Stromal cell of bone marrow (primary cell): ENCODE measurements at places on chromosomes 11 and 22.

GRCh38 chr11:66844496-66845142 is 1.4 kb downstream of the RCE1 start:
- no peak for DNase-seq

DNA sequence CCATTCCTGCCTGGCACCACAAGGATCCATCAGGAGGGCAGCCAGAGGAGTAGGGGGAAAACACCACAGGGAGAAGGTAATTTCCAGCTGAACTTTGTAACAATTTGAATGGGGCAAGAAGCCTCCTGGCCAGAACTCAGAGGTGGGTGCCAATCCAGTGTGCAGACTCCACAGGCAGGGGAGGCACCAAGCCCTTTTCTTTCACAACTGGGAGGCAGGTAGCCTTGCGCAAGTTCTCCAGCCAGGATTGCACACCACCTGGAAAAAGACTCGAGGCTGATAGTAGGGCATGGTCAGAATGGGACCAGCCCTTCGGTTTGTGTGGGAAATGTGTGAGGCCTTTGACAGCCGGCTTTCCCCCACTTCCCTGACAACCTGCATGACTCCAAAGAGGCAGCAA is 161.9 kb upstream of the ARHGAP42 start:
- no peak for DNase-seq

GRCh38 chr22:38144025-38144405 is 33.5 kb upstream of the BAIAP2L2 start:
- DNase-seq: no peak

DNA sequence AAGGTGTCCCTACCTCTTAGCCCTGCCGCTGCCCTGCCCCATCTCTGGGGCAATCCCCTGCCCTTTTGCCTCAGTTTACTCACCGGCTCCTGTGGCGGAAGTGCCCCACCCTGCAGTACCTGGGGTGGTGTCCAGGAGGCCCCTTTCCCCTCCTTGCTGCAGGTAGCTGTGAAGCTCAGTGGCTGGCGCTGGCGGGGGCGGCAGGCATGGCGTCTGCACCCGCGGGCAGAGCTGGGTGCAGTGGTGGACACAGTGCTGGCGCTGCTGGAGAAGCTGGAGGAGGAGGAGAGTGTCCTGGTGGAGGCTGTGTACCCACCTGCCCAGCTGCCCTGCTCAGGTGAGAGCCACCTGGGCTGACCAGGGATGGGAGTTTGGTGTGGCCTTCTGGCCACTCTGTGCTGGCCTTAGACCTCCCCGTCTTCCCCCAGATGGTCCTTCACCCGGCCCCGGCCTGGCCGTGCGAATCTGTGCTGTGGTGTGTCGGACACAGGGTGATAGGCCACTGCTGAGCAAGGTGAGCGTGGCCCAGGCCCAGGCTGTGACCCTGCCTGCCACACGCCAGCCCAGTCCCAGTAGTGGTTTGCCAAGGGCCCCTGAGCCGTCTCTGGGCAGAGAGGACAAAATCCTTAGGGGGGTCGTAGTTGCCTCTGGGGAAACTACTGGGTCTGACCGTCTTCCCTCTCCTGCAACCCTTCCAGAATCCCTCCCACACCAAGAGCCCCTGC is 4.0 kb downstream of the CARNS1 start:
- DNase-seq: no peak

- no peak for DNase-seq
Measured at GRCh38 chr22:44445731-44446130, 52.3 kb downstream of the RTL6 start.

- no peak for DNase-seq
Measured at GRCh38 chr11:88359541-88359940, 22.0 kb upstream of the CTSC start.

DNA sequence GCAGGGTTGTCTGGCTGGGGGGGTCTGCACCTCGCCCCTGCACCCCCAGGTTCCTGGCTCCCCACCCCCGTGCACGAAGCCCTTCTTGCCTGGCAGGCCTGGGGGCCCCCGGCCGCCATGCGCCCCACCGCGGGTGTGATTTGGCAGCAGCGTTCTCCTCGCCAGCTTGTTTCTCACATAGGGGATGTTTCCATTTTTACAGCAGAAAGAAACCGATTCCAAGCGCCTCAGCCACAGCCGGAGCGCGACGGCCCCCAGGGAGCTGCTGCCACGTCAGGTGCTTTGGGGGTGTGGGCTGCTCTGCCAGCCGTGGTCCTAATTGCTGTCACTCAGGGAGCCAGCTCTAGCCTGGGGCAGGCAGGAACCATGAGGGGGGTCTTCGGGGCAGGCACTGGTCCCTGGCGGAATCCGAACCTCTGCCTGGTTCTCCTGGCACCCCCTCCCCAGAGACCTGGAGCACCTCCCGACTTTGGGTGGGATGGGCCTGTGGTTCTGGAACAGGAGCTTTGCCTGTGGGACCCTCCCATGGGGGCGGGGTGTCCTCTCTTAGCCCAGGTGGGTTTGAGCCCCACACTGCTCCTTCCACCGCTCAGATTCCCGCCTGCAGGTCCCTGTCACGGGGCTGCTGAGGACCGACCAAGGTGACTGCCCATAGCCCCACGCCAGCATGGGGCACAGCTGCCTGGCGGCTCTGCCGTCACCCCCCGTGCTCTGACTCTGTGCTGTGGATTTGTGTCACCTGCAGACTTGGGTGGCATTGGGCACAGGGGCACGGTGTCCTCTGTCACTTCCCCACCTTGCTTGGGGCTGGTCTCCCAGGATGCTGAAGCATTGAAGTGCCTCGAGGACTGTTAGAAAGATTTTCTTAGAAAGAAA is 54.0 kb downstream of the RTN4R start:
- no peak for DNase-seq

DNA sequence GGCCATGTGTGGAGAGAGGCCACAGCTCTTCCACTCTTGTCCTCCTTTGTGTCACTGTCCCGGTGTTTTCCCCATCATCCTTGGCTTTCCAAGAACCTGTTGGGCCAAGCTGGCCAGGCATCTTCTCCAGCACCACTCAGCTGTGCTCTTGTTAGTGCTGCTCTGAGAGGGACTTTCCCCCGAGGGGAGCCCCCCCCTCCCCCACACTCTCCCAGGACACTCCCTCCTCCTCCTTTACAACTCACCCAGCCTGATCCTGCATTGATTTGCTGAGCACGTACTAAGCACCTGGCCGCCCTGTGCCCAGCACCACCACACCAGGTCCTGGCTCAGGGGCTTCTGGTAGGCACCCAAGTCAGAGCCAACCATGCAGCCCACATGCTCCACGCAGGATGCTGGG is 13.2 kb downstream of the TP53AIP1 start:
- DNase-seq: no peak

GRCh38 chr22:39631381-39632286 is 61.1 kb downstream of the CACNA1I start:
- DNase-seq: no peak

GRCh38 chr11:86460461-86461385 is 86.0 kb downstream of the CCDC81 start:
- no peak for DNase-seq

GRCh38 chr11:12149672-12150225 is 39.4 kb downstream of the MICAL2 start:
- DNase-seq: no peak

DNA sequence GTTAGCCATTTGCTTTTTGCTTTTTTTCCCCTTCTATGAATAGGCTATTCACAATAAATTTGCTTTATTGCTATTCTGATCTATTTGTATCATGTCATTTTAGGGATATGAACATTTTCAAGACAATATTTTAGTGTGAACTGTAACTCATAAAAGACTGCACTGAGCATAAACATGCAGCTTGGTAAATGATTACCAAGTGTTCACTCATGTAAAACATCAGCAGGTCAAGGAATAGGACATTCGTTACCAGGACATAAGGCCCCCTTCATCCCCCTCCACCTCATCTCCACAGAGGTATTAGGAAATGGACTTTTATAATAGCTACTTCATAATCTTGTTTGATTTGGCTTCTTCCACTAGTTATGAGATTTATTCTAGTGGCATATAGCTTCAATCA is 12.4 kb downstream of the NLRP14 start:
- no peak for DNase-seq

DNA sequence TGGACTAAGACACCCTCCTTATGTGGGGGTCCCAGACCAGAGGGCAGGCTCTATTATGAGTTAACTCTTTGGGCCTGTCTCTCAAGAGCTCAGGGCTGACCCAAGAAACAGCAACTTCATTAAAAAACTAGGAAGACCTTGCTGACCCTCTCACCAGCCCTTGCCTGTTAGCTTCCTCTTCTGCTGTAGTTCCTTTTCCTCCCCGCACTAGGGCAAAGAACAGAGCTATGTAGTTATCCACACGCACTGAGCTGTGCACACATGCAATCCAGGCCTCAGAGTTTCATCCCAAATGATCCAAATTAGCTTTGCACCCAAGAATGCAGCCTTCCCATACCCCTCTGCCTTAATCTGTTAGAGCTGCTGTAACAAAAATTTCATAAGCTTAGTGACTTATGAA is 539.6 kb upstream of the CADM1 start:
- no peak for DNase-seq

GRCh38 chr11:113895367-113896155 is 9.0 kb upstream of the HTR3B start:
- no peak for DNase-seq

GRCh38 chr11:63518548-63518947 is 12.7 kb downstream of the LGALS12 start:
- no peak for DNase-seq
